ENCODE measurements at places on chromosomes 13 and 19.

DNA sequence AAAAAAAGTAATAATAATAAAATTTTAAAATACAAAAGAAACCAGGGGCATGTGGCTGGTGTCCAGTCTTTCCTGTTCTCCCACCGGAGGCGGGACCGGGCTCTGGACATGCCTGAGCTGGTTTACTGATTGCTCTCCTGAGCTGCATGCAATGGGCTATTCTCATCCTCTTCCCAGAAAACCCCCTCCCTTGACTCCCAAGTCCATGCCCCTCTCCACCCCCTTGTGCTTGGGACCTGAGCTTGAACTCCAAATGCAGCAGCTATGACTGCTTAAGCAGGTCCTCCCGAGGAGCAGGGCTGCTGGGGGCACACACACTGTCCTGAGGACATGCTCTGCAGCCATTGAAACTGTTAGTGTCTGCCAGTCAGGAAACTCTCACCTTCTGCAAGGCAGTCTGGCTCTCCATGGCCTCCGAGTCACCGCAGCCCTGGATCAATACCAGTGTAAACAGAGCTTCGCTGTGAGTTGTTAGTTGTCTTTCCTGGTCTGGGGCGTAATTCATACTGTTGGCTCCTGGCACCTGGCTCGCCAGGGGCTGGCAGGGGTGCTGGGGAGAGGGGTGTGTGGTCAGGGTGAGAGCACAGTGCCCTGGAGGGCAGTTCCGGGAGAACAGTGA is 41.6 kb upstream of the CHST8 start:
- no peak for DNase-seq

DNA sequence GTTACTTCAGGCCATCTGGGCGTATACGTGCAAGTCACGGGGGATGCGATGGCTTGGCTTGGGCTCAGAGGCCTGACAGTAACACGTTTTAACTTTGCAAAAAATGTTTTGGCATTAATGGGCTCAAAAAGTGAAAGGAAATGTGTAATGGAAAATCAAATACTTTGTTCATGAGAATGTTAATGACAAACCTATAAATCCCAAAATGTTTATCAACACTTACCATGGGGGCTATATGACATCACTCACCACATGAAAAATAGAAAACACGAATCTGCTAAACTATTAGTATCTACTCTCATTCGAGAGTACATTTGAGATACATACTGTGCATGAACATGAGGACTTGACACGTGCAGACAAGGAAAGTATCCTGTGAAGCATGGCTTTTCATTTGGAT is 91.7 kb downstream of the FAM216B start:
- DNase-seq, result no peak

DNA sequence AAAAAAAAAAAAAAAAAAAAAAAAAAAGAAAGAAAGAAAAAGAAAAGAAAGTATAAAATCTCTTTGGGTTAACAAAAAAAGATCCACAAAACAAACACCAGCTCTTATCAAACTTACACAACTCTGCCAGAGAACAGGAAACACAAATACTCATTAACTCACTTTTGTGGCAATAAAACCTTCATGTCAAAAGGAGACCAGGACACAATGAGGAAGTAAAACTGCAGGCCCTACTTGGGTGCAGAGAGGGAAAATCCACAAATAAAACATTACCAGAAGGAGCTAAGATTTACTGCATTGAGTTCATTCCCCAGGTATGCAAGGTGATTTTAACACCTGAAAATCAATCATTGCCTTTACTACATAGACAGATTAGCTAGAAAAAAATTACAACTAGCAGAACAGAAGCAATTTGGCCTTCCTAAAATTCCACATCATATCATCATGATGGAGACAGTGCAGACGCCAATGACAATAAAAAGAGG is 9.6 kb upstream of the CEACAM5 start:
- DNase-seq, result no peak

DNA sequence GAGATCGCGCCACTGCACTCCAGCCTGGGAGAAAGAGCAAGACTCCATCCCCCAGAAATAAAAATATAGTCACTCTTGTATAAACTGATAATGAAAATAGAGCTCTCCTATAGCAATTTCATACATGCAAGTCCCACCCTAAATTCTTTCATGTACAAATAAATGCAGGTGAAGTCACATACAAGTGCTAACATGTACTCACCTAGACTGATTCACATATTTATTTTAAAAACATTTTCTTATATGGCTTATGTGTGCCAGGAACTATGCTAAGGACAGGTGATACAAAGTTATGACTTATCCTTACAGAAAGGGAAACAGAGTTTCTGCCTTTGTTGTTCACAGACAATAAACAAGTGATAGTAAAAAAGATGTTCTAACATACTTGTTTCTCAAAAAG is 32.0 kb downstream of the USP12 start:
- no peak for DNase-seq

- DNase-seq, result peak; percentile 93
Measured at GRCh38 chr19:35290381-35291127, 1.4 kb upstream of the MAG start.

GRCh38 chr13:44854313-44855060 is 134.8 kb downstream of the NUFIP1 start:
- no peak for DNase-seq

DNA sequence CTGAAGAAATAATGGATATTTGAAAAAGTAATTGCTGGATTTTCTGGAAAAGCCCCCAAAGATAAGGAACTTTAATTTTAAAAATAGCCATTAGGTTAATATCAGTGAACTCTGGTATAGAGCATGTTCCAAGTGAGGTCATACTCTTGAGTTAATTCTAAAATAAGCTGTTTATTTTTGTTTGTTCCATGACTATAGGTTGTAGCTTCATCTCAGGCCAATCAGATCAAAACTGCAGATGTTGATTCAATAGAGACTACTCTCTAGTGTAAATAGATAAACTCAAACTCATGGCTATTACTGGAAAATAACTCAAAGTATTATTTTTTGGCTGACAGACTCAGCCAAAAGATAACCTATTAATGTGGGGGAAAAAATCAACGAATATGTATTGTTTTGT is 815.1 kb downstream of the DIAPH3 start:
- DNase-seq, result no peak

GRCh38 chr19:6473647-6474046 is 7.9 kb downstream of the DENND1C start:
- DNase-seq, result no peak

GRCh38 chr13:99866781-99867180 is 104.8 kb downstream of the ZIC5 start:
- DNase-seq, result no peak

DNA sequence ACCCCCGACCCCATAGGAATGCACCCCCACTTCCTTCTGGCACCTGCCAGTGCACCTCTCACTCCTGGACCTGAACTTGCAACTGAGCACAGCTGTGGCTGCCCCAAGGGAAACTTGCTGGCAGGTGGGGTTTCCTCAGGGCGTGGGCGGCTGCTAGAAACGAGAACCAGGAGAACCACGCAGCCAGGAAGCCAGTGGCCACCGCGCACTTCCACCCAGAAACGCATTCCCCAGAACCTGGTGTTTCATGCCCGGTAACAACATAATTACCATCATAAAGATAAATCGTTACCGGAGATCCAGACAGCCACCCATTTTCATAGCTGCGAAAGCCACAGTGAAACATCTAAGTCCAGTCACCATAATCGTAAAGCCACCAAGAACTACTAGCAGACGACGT is 75.2 kb upstream of the C13orf46 start:
- no peak for DNase-seq

GRCh38 chr19:46813839-46814358 is 25.5 kb upstream of the SLC1A5 start:
- no peak for DNase-seq

GRCh38 chr13:35987572-35988513 is 143.3 kb downstream of the DCLK1 start:
- DNase-seq, result no peak

DNA sequence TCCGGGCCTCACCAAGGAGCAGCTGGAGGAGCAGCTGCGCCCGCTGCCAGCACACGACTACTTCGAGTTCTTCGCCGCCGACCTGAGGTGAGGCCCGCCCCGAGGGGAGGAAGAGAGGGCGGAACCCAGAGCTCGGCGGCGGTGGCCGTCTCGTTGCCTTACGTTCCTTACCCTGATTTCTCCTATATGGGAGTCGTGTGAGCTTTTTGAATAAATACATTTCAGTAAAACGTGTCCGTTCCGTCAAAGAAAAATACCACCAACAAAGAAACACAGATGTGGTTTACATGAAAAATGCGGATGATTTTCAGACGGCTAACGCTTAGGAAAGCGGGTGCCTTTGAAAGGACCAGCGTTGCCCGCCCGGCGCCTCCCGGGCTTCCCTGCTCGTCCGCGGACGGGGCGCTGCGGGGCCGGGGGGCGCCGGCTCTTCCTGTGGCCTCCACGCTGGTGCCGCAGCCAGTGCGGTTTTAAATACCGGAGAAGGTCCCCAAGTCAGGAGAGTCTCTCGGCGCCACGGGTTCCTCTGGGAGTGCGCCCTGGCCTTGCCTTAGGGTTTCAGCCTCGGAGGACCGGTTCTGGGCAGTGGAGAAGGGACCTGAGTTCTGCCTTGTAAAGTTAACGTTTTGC is 755 bp downstream of the UPF3A start:
- DNase-seq, result peak; percentile 60

- DNase-seq, result peak; percentile 70
Measured at GRCh38 chr13:39144941-39145533, 106.8 kb downstream of the NHLRC3 start.

DNA sequence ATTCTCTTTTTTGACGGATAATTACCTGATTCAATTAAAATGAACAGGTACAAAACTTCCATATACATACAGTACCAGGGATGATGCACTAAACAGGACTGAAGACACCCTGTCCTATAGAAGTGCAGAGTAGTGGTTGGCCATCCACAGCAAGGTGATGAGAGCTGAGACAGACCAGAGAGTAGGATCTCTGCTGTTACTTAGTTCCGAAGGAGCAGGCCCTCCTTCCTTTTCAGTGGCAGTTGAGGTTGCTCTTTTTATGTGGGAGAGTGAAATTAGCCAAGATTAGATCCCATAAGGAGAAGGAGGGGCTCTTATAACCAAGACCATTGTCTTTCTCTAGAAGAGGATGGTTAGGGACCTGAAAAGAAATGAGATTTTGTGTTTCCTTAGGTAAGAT is 4.0 kb downstream of the PDS5B start:
- no peak for DNase-seq

GRCh38 chr19:51552996-51553725 is 17.9 kb upstream of the ZNF175 start:
- peak; percentile 3 for DNase-seq

GRCh38 chr13:26606631-26607030 is 49.1 kb downstream of the WASF3 start:
- no peak for DNase-seq

GRCh38 chr13:100961186-100961585 is 286.6 kb upstream of the TMTC4 start:
- no peak for DNase-seq

- DNase-seq, result peak; percentile 41
Measured at GRCh38 chr13:101416181-101417042, at the start of gene NALCN. NALCN (minus strand) TSS chr13:101416508; CDS start chr13:101399126, 17,382 bp downstream.

- DNase-seq, result no peak
Measured at GRCh38 chr19:39007096-39007495, 25.3 kb downstream of the FBXO27 start.

DNA sequence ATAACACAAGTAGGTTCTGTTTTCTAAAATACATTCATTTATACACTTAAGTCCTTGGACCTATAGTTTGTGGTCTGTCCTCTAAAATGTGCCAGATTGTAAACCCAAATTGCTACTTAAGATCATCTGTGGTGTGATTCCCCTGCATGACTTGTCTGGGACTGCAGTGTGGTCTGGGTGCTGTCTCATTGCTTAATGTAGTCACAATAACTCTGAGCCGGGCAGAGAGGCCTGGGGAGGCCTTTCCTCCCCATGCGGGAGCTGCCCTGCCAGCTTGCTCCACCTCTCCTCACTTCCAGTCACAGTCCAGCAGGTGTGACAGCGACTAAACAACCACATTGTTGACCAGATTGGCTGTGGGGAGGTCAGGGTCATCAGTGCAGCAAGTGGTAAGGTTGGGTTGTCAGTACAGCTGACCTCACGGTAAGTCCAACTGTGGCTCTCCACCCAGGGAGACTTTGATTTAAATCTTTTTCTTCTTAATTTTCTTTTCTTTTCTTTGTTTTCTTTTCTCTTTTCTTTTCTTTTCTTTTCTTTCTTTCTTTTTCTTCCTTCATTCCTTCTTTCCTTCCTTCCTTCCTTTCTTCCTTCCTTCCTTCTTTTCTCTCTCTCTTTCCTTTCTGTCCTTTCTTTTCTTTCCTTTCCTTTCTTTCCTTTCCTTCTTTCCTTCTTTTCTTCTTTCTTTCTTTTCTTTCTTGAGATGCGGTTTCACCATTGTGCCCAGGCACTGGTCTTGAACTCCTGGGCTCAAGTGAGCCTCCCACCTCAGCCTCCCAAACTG is 4.4 kb upstream of the TUBA3C start:
- no peak for DNase-seq

DNA sequence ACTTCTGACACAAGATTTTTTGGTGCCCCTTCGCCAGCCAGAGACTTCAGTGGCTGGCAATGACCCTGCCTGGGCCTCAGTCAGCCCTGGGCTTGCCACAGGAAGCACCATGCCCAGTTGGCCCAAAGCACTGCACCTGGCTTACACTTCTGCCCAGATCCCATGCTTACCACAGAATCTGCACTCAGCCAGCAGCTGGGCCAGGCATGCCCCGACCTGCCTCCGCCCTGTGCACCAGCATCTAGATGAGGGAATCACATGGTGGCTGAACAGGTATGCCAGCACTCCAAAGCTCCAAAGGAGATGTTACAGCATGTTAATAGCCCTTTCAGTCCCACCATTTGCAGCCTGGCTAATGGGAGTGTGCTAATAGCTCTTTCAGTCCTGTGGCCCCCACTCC is 690.9 kb downstream of the SLITRK6 start:
- DNase-seq, result no peak

- no peak for DNase-seq
Measured at GRCh38 chr13:113971471-113972231, 2.2 kb downstream of the C13orf46 start.

DNA sequence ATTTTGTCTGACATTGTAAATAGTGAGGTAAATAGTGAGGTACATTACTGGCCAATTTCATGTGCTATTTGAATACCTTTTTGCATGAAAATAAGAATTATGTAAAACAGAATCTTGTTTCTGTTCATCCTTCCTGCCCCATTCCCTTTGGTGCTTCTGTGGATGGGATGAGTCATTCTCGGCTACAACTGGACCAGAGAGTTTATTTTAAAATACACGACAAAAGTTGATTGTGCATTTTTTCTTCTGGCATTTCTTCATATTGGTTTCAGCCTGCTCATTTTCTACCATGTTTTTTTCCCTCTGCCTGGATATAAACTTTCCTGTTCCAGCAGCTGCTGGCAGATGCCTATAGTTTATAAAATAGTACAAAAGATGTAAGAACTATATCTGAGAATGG is 107.5 kb downstream of the CYSLTR2 start:
- no peak for DNase-seq

- DNase-seq, result no peak
Measured at GRCh38 chr19:2594319-2594718, 108.2 kb downstream of the GNG7 start.

- DNase-seq, result no peak
Measured at GRCh38 chr13:40564342-40565001, 102.0 kb downstream of the FOXO1 start.

- no peak for DNase-seq
Measured at GRCh38 chr19:8004723-8005513, 523 bp downstream of the ELAVL1 start.
